Activated T-helper 1 cell treated with anti-CD3 and anti-CD28 coated beads, Interleukin-2, amount 50 U/mL, for 16 hours (primary cell): ENCODE measurements at places on chromosomes 4 and X.

- no peak for DNase-seq
Observed at GRCh38 chrX:66602381-66602938, 36.4 kb downstream of the EDA2R start.

DNA sequence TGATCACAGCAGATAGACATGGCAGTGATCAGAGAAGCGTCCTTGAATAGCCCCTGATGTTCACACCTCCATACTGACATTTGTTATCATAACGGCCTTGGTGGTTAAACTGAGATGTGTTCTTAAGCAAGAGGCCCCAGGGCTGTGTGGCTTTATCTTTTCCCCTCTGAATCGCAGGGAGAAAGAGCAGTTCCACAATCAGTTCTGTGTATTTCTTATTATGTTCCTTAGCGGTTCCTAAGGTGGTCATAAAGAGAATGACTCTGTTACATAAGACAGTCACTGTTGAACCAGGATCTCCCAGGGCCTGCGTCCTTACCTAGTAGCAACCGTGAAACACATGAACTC is 52.8 kb upstream of the CBR4 start:
- no peak for DNase-seq

- DNase-seq = no peak
Observed at GRCh38 chrX:40485102-40485826, 95.5 kb upstream of the ATP6AP2 start.

DNA sequence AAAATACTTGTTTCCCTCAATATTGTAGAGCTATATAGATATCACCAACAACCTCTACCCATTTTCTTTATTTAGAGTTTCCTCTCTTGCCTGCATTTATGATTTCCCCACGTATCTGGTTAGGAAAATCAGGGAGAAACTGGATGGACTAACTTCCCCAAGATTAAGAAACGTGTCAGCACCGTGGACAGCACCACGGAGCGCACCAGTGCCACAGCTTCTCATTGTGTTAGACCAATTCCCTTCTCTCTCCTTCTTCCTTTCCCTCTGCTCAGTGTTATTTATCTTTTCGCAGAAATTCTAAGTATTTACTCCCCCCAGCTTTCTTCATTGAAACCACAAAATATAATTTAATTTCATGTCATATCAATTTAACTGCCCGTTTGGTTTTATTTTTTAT is 568.6 kb upstream of the BOD1L1 start:
- no peak for DNase-seq

DNA sequence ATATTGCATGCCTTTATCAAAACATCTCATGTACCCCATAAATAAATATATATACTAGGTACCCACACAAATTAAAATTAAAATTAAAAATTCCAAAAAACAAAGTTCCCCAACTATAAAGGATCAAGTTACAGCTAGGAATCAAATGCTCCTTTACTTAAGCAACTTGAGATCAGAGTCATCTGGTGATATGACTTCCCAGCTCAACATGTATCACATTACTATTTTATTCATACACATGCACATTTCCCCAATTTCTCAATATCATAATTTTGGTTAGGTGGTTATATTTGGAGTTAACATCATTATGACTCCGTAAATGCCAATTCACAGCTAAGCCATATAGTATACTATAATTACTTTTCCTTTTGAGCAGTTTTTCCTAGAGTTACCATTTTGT is 60.9 kb downstream of the CLOCK start:
- DNase-seq = no peak

DNA sequence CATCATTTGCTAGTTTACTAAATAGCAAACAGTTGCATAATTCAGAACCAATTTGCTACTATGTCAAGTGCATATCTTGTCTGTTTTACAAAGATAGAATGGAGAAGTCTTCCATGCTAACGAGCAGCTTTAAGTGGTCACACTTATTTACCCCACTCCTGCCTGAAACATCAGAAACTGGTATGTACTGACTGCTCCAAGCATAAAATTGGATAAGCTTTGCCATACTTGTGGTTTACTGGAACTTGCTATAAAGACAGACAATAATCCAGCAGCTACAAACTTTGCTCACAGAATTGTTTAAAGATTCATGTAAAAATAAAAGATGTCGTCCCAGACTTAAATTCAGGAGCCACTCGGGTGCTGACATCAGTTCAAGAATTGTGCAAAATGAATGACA is 13.3 kb upstream of the CDKL2 start:
- DNase-seq = no peak

DNA sequence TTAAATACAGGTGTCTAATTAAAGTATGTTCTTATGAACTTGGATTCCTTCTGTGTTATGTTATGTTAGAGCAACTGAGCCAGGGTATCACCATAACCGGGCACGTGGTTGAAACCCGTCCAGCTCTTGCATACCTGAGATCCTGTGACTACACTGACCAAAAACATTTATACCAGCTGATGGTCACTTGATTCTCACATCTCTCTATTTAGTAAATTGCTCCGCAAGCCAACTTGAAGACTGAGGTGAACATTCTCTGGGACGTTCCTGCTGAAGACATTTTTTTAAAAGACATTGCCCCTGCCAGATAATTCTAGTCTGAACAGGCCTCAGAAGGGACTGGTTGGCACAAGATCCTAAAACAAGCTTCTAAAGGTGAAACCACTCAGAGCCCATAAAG is 550.0 kb upstream of the DIPK2B start:
- no peak for DNase-seq

DNA sequence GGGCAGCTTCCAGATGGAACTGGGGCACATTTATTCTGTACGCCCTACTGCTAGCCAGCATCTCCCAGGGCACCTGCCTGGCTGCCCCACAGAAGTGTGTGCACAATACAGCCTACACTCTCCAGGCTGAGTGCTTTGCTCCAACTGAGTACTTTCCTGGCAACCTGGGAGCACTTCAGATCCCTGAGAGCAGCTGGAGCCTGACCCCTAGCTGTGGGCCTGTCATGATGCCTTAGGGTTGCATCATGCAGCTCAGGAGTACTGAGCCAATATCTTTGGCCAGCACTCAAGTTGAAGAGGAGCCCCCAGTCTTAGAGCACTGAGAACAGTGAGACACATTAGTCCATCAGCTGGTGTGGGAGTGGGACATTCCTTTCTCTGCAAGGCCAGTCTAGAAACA is 321.9 kb downstream of the CFAP47 start:
- DNase-seq = no peak

- no peak for DNase-seq
Observed at GRCh38 chrX:139554376-139554775, 23.8 kb downstream of the F9 start.

GRCh38 chr4:181770971-181771370 is 472.2 kb upstream of the TENM3 start:
- DNase-seq = no peak

DNA sequence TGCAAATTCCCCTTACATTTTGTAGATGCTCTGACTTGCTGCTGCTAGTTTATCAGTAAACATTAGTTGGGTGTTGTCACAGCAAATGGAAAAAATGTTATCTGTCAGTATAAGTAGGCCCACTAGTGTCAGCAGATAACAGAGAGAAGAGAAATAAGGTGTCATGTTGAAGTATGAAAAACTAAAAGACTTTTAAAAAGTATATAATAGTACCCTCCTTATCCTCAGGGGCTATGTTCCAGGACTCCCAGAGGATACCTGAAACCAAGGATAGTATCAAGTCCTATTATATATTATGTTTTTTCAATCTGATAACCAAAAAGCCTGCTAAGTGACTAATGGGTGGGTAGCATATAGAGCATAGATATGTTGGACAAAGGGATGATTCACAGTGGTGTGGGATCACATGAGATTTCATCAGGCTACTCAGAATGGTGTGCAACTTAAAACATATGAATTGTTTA is 11.6 kb upstream of the BMP2K start:
- no peak for DNase-seq

GRCh38 chr4:22091906-22092305 is 143.3 kb upstream of the KCNIP4 start:
- no peak for DNase-seq

GRCh38 chrX:115018040-115018647 is 728 bp upstream of the IL13RA2 start:
- DNase-seq = no peak

DNA sequence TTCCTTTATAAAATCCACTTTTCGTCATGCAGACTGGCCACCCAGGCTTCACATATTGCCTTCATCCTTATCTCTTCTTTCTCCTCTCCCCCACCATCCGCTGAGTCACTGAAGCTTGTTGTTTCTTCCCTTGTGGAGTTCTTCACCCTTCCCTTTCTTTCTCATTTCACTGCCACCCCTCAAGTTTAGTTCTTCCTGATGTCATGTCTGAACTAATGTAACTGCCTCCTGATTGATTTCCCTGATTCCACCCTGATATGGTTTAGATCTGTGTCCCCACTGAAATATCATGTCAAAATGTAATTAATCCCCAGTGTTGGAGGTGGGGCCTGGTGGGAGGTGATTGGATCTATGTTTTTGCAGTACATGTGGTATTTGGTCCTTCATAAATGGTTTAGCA is 151.4 kb downstream of the CPEB2 start:
- DNase-seq = no peak

- DNase-seq = no peak
Observed at GRCh38 chr4:74320559-74321118, 12.4 kb downstream of the EPGN start.

- no peak for DNase-seq
Observed at GRCh38 chr4:94833394-94833793, 75.6 kb downstream of the BMPR1B start.

GRCh38 chrX:7586126-7586525 is 256.8 kb upstream of the VCX start:
- no peak for DNase-seq

GRCh38 chr4:107299646-107300045 is 263.5 kb upstream of the DKK2 start:
- no peak for DNase-seq

GRCh38 chr4:176762661-176763308 is 29.9 kb downstream of the VEGFC start:
- DNase-seq = no peak
